ENCODE measurements at places on chromosomes 6 and 20. TPM values are rescaled to one million over a fixed set of nuclear protein-coding genes. Genes with fewer than 3 reads are reported as not detected.

The TMEM244 gene
- polyA plus RNA-seq, result not detected

The NKX2-2 gene
- 4.1 TPM for polyA plus RNA-seq

The TOX2 gene
- 4.7 TPM for polyA plus RNA-seq

The TAF8 gene
- polyA plus RNA-seq, result 32.7 TPM

The COL21A1 gene
- 9.9 TPM for polyA plus RNA-seq

The MRPS10 gene
- polyA plus RNA-seq, result 25.2 TPM

DNA sequence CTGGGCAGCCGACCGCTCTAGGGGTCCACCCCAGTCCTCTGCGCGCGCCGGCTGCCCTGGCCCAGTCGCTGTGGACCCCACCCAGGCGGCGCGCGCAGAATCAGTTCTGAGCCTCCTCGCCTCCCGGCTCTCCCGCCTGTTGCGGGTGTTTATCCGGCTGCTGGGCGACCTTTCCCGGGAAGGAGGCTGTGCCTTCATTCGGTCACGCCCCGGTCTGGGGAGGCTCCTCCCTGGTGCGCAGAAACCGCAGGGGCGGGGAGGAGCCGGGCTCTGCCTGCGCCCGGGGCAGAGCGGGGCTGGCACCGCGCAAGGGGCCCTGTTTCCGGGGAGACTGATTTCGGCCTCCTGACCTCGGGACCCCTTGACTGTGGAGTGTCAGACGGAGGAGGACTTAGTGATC, 80.8 kb upstream of the EYS start:
- no peak for DNase-seq

DNA sequence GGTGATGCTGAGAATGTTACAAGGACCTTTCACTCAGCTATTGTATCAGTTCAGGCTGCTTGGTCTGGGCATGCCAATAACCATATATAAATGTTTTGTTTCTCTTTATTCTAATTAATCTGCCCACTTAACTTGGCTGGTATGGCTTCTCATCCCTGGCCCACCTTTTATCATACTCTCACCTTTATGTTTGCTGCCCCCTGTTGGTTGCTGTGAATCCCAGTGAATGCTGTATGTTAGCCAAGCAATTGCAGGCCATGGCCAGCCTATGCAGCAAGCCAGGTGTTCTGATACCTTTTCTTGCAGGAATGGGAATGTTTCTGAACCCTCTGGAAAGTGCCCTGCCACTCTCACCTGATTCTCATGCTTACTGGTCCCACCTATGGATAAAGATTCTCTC, 54.6 kb downstream of the PCSK2 start:
- peak; percentile 6 for DNase-seq

GRCh38 chr6:118844915-118845314, 49.0 kb upstream of the ASF1A start:
- no peak for DNase-seq

GRCh38 chr6:11343963-11344723, 111.7 kb upstream of the NEDD9 start:
- peak; percentile 89 for DNase-seq

DNA sequence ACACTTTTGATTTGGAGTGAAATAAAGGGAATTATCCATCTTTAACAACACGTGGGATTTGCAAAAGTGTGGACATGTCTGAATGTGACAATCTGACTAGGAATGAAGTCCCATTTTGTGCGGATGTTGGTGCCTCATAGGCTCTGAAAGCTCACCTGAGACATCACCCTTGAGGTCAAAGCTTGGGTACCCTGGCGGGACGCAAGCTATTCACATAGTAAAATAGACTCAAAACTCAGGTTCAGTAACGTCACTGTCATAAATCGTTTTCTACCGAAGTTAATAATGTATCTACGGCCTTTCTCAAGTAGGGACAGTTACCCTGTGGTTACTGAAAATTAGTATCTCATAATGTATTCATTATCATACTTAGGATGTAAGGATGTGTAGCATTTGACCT, 61.8 kb downstream of the AKAP12 start:
- DNase-seq, result no peak

DNA sequence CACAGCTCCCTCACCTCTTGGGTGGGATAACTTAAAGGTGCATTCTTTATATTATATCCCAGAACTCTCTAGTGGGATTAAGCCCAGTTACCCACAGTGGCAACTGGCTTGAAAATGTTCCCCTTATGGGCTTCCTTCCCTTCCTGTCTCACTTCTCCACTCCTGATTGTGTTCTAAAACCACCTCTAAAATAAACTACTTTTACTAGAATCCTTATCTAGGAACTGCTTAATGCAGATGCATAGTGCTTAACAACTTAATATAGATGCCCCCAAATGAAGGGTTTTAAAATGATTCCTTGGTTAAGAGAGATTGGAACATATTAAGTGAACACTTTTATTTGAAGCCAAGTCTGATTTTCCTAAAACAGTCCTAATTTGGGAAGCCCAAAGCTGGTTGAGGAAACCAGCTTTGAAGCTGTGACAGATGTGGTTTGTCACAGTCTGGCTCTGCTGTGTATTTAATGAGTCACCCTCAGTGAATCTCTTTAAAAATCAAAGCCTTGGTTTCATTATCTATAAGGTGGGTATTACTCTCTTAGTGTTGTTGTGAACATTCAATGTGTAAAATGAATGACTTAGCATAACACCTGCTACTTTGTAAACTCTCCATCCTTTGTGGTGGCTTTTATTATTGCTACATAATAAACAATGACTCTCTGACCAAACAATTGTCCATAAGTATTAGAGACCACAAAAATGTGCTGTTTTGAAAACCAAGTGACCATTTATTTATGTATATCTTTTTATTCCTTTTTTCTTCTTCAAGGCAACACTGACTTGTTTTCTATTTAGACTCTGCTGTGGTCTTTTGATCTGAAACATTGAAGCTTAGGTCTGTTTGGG, 24.4 kb downstream of the PLCB1 start:
- DNase-seq, result no peak

DNA sequence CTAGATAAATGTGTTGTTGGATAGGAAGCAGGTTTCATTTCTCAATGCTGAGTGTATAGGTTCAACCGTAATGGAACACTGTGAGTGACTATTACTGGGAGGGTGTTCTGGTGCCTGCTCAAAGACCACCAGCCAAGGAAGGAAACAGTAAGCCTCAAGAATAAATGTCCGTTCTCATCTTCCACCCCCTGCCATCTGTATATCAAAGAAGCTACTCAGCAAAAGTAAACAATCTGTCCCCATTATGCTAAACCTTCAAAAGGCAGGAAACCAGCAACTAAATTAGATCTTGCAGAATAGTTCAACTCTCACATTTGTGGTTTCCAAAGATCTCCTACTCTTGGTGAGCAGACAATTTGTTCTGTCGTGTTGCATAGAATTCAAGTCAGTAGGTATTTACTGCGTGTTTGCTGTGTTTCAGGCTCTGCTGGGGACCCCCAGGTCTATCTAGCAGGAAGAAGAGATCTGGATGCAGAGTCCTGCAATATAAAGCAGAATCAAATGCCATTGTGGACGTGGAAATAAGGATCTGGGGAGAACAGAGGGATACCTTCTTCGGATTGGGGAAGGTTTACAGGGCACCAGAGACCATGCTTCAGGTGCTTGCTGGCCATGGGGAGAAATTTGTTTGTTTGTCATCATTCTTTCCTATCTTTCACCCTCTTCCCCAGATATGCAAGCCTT, 87.3 kb downstream of the SCML4 start:
- DNase-seq, result no peak

DNA sequence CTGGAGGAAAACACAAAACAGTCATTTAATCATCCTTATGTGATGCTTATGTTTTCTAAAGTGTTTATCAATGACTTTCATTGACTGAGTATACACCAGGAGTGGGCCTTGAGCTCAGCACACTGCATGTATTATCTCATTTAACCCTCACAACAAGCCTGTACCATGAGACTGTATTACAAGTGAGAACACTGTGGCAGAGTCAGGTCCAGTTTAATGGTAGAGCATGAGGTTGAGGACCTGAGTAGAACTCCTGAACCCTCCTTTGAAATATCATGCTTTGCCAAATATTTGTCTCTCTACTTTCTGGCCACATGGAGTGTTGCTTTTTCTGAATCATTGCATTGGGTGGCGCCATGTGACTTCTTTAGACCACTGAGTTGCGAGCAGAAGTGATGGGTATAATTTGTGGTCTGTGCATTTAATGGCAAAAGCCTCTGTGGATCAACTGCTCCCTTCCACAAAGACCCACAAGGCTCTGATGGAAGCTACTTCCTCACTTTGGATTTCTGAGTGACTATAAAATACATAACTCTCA, 65.0 kb upstream of the SIRPG start:
- DNase-seq, result no peak

DNA sequence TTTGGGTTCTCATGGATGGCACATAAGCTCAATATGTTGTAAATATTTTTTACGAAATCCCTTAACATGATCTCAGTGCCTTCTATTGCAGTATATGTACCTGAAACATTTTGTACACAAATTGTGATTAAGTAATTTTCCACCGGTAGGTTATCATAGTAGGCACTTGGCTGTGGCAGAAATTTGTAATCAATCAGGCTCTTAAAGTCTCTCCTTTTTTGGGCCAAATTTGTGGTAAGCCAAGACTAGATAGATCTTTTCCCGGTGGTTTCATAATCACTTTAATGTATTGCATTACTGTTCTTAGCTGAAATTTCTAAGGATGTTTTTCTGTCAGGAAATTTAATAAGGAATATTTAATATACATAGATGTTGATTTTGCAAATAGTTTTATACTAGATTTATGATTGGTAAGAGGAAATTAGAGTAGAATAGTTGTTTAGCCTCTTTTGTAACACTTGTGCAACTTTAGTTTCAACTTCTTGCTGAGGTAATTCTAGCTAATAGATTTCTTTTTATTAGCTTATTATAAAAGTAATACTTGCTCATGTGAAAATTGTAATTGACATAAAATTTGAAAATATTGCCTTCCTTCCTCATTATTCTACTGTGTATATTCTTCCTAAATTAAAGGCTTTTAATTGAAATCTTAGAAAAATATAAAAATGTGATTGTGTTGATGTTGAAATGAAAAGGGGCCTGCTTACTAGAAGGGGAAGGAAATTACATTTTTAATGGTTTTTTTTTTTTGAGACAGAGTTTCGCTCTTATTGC, 3.2 kb downstream of the PCMT1 start:
- DNase-seq, result no peak

GRCh38 chr6:13715444-13715883, 3.8 kb upstream of the RANBP9 start:
- DNase-seq, result no peak

DNA sequence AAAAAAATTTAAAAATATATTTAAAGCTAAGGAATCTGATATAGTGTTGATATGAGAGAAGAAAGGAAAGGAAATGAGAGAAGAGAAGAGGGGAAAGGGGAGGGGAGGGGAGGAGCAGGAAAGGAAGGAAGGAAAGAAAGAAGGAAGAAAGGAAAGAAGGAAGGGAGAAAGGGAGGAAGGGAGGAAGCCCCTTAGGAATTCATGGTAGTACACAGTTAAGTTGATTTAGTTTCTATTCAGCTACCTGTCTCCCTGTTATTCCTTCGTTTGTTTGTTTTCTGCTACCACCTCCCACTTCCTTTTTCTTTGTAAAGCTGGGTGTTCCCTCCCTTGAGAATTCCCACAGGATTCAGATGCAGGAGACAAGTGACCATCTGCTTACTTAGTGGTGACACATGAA, 1025.4 kb upstream of the FLRT3 start:
- no peak for DNase-seq

- DNase-seq, result peak; percentile 69
Measured at GRCh38 chr6:27187231-27188060, 60.1 kb upstream of the PRSS16 start.

GRCh38 chr6:42762426-42762859, 16.5 kb upstream of the TBCC start:
- DNase-seq, result peak; percentile 75

DNA sequence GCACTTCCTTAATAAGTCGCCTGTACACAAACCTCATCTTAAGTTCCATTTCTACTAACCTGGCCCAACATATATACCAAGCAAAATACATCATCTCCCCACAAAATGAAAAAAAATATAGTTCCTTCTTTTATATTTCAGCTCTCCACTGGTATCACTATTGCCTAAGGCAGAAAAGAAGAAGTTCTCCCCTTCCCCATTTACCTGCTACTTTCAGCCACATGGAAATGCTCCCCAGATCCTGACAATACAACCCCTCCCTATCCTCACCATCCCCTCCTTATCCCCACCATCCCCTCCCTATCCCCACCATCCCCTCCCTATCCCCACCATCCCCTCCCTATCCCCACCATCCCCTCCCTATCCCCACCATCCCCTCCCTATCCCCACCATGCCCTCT, 175.7 kb downstream of the LINC00237 start:
- no peak for DNase-seq

GRCh38 chr20:32207626-32208498, at the start of the genes PLAGL2 and POFUT1:
TSS of gene PLAGL2 (minus strand) at chr20:32207743. CDS start at chr20:32202178, 5,565 bp downstream.
TSS of gene POFUT1 (plus strand) at chr20:32207880. CDS start at chr20:32207942, 62 bp downstream.
- peak; percentile 95 for DNase-seq

DNA sequence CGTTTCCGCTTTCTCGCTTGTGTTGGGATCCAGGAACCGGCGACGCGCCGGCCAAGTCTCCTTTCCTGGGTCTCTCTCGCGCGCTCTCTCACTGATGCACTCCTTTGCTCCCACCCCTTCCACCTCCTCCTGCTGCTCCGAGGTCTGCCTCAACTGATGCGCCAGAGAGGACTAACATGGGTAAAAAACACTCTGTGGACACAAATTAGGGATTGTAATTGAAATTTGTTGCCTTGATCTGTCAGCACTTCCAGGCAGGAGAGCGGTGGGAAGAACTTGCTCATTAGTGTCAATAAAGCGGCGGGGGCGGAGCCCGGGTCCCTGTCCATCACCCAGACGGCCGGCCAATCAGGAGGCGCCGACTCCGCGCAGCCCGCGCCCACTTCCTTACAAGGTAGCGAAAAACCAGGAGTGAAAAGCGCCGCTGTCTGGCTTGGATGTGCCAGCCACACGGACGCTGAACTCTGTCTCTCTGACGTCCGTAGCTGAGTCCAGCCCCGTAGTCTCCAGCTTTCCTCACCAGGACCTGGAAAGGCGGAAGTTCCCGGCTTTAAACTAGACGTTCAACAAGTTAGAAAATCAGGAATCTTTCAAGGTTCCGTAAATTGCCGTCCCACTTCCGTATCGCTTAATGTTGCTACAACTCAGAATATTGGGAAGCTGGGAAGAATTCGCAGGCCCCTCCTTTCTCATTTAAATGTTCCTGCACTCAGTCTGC, at the start of gene TBX18:
Gene TBX18 (minus strand): TSS at position 267 of the 718 bp plus-strand sequence. CDS start 417 bp downstream, outside the sequence.
- DNase-seq, result peak; percentile 86

GRCh38 chr20:16171180-16171579, 402.1 kb downstream of the KIF16B start:
- DNase-seq, result no peak

DNA sequence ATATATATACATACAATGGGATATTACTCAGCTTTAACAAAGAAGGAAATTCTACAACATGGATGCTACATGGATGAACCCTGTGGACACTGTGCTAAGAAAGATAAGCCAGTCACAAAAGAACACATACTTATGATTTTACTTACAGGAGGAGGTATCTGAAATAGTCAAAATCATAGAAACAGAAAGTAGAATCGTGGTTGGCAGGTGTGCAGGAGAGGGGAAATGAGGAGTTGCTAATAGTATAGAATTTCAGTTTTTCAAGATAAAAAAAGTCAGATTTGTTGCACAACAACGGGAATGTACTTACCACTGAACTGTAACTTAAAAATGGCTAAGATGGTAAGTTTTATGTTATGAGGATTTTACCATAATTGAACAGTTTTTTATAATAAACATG, 706.3 kb downstream of the TFAP2A start:
- DNase-seq, result no peak

- DNase-seq, result no peak
Measured at GRCh38 chr20:60424267-60424902, 466.2 kb downstream of the CDH26 start.

GRCh38 chr6:33720998-33721397, 9.5 kb upstream of the UQCC2 start:
- no peak for DNase-seq

GRCh38 chr20:24149881-24150307, 161.3 kb upstream of the GGTLC1 start:
- DNase-seq, result no peak
